ENCODE measurements at places on chromosomes 13 and 19. TPM values are rescaled to one million over a fixed set of nuclear protein-coding genes. Genes with fewer than 3 reads are reported as not detected.

Gene PTH2
- total RNA-seq: not detected

GRCh38 chr13:41354416-41354815 lies 43.3 kb downstream of the NAA16 start:
- no peak overlapping the region for H3K27ac ChIP-seq
- no peak for DNase-seq
- peaks cover 27% of the 10 kb centered on the region for H3K36me3 ChIP-seq
- no peak overlapping the region for H3K4me3 ChIP-seq
- H3K4me1 ChIP-seq: no peaks in the 10 kb centered on the region
- H3K27me3 ChIP-seq: no peaks in the 10 kb centered on the region

Gene FBXW9
- 14.7 TPM for total RNA-seq

- H3K27me3 ChIP-seq: no peaks in the 10 kb centered on the region
- no peak overlapping the region for H3K27ac ChIP-seq
- H3K4me1 ChIP-seq: no peaks in the 10 kb centered on the region
- DNase-seq: no peak
- no peaks in the 10 kb centered on the region for H3K36me3 ChIP-seq
- H3K4me3 ChIP-seq: no peak overlapping the region
These were observed 810.4 kb upstream of the SLC10A2 start for GRCh38 chr13:103876571-103876970.

- no peaks in the 10 kb centered on the region for H3K27me3 ChIP-seq
- H3K4me1 ChIP-seq: no peaks in the 10 kb centered on the region
- peak overlapping the region; percentile 86 for H3K4me3 ChIP-seq
- H3K36me3 ChIP-seq: peaks cover 3% of the 10 kb centered on the region
These were observed 1.3 kb downstream of the CARM1 start for GRCh38 chr19:10872546-10873107.

GRCh38 chr19:10230861-10231611 lies at the start of gene S1PR2:
S1PR2 (minus strand) TSS chr19:10231331; CDS start chr19:10224905, 6,426 bp downstream.
- H3K4me1 ChIP-seq: no peaks in the 10 kb centered on the region
- no peaks in the 10 kb centered on the region for H3K27me3 ChIP-seq
- H3K27ac ChIP-seq: peak within 1 kb of the TSS; percentile 76
- H3K36me3 ChIP-seq: no peaks in the 10 kb centered on the region

GRCh38 chr13:112073245-112074138 lies 6.5 kb downstream of the SOX1 start:
- DNase-seq: peak; percentile 88
- H3K36me3 ChIP-seq: no peaks in the 10 kb centered on the region
- H3K4me1 ChIP-seq: no peaks in the 10 kb centered on the region
- peak overlapping the region; percentile 56 for H3K4me3 ChIP-seq

DNA sequence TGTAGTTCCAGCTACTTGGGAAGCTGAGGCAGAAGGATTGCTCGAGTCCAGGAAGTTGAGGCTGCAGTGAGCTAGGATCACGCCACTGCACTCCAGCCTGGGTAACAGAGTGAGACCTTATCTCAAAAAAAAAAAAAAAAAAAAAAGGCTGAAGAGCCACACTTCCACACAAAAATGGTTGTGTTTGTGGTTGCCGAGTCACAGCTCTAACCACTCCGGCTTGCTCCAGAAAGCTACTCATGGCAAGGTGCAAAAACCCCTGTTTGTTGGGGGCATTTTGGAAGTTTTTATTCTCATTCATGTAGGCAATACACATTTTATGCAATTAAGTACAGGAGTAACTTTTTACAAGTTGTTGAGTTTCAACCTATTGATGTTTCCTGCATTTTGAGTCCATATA lies 93.5 kb downstream of the INSR start:
- no peak overlapping the region for H3K4me3 ChIP-seq
- DNase-seq: no peak
- H3K4me1 ChIP-seq: no peaks in the 10 kb centered on the region

DNA sequence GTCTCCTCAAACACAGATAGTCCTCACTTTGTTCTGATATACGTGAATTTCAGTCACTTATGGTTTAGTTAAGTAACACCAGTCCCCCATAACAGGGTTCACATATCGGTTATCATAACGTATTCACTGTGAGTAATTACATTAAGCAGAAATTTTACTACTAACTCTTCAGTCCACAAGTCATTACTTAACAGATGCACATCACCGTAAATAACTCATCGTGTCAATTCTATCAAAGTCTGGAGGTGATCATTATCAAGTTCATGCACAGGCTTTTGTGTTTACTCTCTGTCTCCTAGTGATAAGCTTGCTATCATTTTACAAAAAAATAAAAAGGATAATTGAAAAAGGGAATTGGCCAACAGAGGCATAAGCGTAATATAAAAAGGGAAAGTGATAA lies 287.4 kb upstream of the ATXN8OS start:
- no peak overlapping the region for H3K4me3 ChIP-seq
- H3K27me3 ChIP-seq: no peaks in the 10 kb centered on the region
- no peaks in the 10 kb centered on the region for H3K4me1 ChIP-seq
- DNase-seq: no peak
- no peak overlapping the region for H3K27ac ChIP-seq

GRCh38 chr19:15115762-15116615 lies 8.8 kb downstream of the SYDE1 start:
- H3K36me3 ChIP-seq: peaks cover 81% of the 10 kb centered on the region
- DNase-seq: no peak
- no peak overlapping the region for H3K27ac ChIP-seq
- no peaks in the 10 kb centered on the region for H3K27me3 ChIP-seq
- H3K4me3 ChIP-seq: no peak overlapping the region

DNA sequence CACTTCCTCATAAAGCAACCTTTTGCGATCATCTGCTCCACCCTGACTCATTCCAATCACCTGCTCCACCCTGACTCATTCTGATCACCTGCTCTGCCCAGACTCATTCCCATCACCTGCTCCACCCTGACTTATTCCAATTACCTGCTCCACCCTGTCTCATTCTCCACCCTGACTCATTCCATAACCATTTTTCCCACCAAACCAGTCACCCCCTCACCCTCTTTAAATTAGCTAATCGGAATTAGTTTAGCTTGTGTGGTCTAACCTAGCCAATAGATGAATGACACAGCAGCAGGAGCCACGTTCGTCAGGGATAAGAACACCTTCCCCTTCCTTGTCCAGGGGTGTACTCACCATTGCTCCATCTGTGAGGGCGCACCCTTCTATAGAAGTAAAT lies 134.0 kb downstream of the COG6 start:
- H3K4me3 ChIP-seq: peak overlapping the region; percentile 19
- no peak overlapping the region for H3K27ac ChIP-seq
- no peak for DNase-seq
- H3K27me3 ChIP-seq: no peaks in the 10 kb centered on the region
- H3K36me3 ChIP-seq: no peaks in the 10 kb centered on the region

- H3K27me3 ChIP-seq: peaks cover 20% of the 10 kb centered on the region
- H3K27ac ChIP-seq: peak overlapping the region; percentile 61
- H3K4me3 ChIP-seq: no peak overlapping the region
- no peaks in the 10 kb centered on the region for H3K36me3 ChIP-seq
These were observed 336.1 kb downstream of the DNAJC15 start for GRCh38 chr13:43359536-43359935.

DNA sequence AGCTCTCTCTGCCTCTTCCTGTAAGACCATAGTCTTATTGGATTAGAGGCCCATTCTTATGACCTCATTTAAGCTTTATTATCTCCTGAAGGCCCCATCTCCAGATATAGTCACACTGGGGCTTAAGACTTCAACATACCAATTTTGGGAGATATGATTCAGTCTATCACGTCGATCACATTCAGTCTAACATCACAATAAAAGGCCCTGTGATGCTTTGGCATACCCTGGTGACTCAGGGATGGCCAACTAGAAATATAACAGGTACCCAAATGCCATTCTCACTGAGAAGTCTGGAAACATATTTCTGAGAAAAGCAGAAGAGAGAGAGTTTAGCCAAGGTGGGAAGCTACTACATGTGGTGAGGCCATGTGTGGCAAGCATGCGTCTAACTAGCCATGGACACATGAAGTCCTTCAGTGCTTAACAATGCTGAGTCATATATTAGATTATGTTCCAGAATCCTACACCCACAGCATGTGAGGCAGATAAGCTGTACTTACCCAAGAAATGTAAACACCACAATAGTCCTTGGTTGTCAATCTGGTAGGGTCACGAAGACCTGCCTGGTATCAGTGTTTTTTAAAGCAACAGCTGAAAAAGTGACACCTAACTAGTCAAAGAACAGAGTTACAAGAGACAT lies 485.1 kb downstream of the FOXO1 start:
- H3K27ac ChIP-seq: no peak overlapping the region
- no peaks in the 10 kb centered on the region for H3K36me3 ChIP-seq
- H3K4me3 ChIP-seq: no peak overlapping the region
- DNase-seq: no peak
- H3K27me3 ChIP-seq: peaks cover 14% of the 10 kb centered on the region
- H3K4me1 ChIP-seq: peaks cover 9% of the 10 kb centered on the region

Gene LILRA2
- not detected for total RNA-seq

Gene ATP4B
- not detected for total RNA-seq

- H3K4me1 ChIP-seq: no peaks in the 10 kb centered on the region
- H3K27me3 ChIP-seq: no peaks in the 10 kb centered on the region
- H3K4me3 ChIP-seq: no peak overlapping the region
- H3K36me3 ChIP-seq: no peaks in the 10 kb centered on the region
- no peak overlapping the region for H3K27ac ChIP-seq
These were observed 150.2 kb downstream of the TNFSF13B start for GRCh38 chr13:108419768-108420167.

DNA sequence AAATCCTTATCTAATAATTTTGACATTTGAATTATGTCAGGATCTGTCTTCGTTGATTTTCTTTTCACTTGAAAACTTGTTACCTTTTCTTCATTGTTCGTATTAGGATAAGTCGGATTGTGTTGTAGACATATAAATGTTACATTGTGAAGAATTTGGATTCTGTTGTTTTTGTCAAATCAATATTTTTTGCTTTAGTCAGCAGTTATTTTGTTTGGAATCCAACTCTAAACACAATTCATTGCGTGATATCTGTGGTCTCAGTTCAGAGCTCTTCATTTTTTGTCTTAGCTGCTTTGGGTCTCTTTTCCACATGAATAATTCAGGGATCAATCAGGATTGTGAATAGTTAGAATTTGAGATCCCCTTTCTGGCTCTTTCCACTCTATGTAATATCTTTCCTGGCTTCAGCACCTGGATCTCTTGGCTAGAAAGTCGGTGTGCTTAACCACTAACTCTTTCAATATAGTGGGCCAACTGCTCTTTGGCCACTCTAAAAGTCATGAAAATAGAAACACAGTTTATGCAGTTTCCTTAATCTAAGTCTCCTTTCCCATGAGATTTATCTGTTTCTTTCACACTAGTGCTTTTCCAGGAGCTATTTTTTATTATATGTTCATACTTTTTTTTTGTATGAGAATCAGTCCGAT lies 2494.2 kb upstream of the PCDH20 start:
- H3K27me3 ChIP-seq: no peaks in the 10 kb centered on the region
- no peak overlapping the region for H3K4me3 ChIP-seq
- H3K4me1 ChIP-seq: no peaks in the 10 kb centered on the region
- DNase-seq: no peak
- H3K36me3 ChIP-seq: no peaks in the 10 kb centered on the region

- no peak overlapping the region for H3K27ac ChIP-seq
- no peaks in the 10 kb centered on the region for H3K27me3 ChIP-seq
- no peak overlapping the region for H3K4me3 ChIP-seq
- H3K4me1 ChIP-seq: no peaks in the 10 kb centered on the region
These were observed 3.5 kb upstream of the CYP2S1 start for GRCh38 chr19:41189425-41190065.

DNA sequence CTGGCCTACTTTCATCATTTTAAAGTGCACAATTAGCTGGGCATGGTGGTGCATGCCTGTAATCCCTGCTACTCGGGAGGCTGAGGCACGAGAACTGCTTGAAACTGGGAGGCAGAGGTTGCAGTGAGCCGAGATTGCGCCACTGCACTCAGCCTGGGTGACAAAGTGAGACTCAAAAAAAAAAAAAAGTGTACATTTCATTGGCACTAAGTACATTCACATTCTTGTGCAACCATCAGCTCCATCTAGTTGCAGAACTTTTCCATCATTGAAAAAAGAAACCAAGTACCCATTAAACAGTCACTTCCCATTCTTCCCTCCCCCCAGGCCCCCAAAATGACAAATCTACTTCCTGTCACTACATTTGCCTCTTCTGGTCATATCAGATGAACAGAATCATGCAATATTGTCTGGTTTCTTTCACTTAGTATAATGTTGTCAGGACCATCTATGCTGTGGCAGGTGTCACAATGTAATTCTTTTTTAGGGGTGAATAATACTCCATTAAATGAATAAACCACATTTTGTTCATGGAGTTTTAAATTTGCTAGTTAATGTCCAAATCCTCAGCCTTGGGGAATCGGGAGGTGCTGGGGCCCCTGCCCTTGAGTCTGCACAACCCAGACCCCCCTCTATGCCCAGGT lies 7.4 kb upstream of the SIGLEC11 start:
- H3K4me1 ChIP-seq: no peaks in the 10 kb centered on the region
- H3K36me3 ChIP-seq: no peaks in the 10 kb centered on the region
- no peak overlapping the region for H3K27ac ChIP-seq

DNA sequence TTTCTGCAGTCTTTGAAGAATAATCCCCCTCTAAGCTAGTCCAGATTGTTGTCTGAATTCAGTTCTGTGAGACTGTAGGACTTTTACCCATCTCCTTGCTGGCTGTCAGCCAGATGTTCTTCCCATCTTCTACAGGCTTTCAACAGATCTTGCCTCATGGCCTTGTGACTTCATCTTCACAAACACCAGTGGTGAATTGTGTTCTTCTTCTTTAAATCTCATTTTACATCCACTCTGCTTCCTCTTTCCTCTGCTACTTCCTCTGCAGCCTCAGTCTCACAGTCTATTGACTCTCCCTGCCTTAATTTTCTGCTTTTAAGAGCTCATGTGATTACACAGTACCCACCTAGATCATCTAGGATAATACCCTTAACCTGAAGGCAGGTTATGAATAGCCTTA lies 859.0 kb upstream of the SLITRK1 start:
- H3K4me3 ChIP-seq: no peak overlapping the region
- H3K27ac ChIP-seq: no peak overlapping the region
- no peak for DNase-seq
- H3K4me1 ChIP-seq: peaks cover 4% of the 10 kb centered on the region
- no peaks in the 10 kb centered on the region for H3K27me3 ChIP-seq
- no peaks in the 10 kb centered on the region for H3K36me3 ChIP-seq

DNA sequence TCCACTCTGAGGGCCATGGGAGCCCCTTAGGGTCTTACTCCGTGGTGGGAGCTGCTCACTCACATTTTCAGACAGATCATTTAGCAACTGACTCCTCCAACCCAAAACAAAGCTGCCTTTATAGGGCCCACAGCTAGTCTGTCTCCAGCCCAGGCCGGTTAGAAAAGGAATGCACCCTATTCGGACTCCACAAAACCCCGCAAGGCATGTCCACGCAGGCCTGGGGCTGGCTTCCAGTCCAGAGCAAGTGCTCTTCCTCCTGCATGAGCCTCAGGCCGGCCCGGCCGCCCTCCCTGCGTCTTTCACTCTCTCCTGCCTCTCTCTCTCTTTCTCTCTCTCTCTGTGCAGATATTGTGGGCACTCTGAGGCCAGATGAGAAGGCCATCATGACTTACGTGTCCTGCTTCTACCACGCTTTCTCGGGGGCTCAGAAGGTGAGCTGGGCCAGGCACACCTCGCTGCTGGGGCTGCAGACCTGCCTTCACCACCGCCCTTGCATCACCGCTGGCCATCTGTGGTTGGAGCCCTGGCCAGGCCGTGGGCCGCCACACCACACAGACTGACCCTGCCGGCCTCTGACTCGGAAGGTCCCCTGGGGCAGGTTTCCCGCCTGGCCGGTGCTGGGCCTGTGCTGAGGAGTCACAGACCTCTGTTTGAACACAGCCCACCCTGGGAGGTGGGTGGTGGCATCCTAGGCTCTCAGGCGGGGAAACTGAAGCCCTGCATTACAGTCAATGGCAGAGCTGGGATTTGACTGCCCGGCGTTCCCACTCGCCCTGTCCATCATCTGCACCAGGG lies 33.1 kb downstream of the CAPN12 start:
- H3K27me3 ChIP-seq: no peaks in the 10 kb centered on the region
- DNase-seq: no peak
- H3K4me3 ChIP-seq: no peak overlapping the region
- H3K27ac ChIP-seq: peak overlapping the region; percentile 3
- no peaks in the 10 kb centered on the region for H3K4me1 ChIP-seq
- peaks cover 82% of the 10 kb centered on the region for H3K36me3 ChIP-seq

Gene LGI4
- 0.70 TPM for total RNA-seq

Data from endodermal cell (in vitro differentiated cells).